Activated naive CD4-positive, alpha-beta T cell (primary cell): ENCODE measurements at places on chromosomes 6 and 20.

DNA sequence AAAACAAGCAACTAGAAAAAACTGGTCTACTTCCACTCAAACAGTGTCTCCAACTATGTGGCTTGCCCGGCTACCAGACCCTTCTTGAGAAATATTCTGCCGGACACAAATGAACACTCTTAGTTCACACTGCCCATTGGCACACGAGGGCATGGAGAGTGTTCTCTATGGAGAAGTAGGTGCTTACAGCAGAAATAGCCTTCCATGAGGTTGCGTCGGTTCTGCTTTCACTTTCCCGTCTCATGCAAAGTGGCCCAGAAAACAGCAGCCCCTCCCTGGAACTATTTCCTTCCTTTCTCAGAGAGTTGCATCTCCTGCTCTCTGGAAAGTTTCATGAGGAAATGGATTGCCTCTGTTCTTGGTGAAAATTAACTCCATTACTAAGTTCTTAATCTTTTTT is 9.5 kb upstream of the HLA-DOA start:
- DNase-seq = no peak

GRCh38 chr6:53358440-53359094 is 9.8 kb upstream of the ELOVL5 start:
- no peak for DNase-seq

- no peak for DNase-seq
Observed at GRCh38 chr6:51273228-51273961, 454.7 kb downstream of the TFAP2B start.

- no peak for DNase-seq
Observed at GRCh38 chr6:43849844-43850243, 79.8 kb downstream of the VEGFA start.

DNA sequence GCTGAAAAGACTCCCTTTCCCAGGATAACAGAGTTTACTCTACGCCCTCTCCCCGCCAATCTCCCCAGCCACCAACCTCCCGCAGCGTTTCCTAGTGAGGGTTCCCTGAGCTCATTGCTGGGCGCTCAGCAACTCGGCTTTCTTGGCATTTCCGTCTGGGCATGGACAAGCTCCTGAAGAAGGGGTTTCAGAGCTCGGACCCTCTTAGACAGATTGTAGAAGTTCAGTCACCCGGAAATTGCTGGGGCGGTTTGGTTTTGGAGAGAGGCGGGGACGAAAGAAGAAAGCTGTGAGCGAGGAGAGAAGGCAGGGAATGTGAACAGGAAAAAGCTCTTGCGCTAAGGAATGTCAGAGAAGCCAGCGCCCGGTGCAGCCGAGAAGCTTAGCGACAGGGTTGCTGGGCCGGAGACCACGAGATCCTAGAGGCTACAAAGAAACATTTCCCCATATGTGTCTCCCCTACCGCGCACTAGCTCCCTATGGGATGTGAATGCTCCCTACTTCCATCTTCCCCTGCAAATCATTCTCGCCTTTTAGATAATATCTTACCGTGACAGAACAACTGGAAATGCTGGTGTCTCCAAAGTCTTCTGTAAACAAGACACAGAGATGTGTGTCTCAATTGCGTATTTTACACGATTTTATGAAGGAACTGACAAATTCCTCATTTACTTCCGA is 15.8 kb downstream of the POM121L2 start:
- no peak for DNase-seq

DNA sequence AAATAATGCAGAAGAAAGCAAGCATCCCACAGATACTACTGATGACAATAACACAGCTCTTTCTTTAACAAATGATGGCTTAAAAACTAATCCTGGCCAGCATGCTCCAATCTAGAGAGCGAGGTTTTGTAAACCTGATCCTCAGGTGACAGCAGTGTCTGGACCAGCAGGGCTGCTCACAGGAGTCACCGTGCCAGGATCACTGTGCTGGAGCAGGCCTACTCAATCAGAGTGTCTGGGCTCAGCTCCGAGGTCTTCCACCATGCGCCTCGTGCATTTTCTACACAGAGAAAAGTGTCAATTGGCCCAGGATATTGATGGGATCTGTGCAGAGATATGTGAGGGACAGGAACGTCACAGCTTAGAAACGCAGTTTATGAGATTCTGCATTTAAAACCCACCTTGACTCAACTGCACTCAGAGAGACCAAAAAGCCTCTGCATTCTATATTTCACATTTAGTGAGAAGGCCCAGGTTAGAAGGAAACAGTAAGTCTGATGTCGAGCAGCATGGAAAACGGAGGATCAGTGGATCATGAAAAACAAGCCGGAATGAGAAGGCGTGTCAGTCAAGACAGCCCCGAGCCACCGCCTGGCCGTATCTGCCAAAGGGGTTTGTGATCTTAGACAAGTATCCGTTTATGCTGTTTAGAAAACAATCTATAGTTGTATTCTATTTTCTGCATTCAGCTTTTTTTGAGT is 7.8 kb downstream of the RAMACL start:
- no peak for DNase-seq

DNA sequence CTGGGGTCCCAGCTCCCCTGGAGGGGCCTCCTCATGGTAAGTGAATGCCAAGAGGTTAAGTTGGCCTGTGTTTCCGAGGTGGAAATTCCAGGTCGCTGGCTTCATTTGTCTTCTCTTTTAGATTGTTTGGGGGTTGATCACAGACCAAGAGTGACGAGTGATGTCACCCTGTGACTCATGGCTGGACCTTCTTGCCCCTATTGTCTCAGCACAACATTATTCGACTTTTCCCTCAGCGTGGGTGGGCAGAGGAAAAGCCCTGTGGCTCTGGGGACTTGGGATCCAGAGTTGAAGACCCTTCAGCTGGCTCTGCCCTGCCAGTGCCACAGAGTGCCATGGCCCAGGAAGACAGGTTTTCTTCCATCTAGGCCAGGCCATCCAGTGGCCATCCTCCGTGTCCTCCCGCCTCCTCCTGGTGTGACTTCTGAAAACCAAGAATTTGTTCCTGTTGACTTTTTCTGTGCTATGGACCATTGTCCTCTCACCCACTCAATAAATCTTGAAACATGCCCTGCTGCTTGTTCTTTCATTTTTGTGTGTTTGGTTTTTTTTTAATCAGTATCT is 15.4 kb upstream of the SNHG17 start:
- DNase-seq = no peak

DNA sequence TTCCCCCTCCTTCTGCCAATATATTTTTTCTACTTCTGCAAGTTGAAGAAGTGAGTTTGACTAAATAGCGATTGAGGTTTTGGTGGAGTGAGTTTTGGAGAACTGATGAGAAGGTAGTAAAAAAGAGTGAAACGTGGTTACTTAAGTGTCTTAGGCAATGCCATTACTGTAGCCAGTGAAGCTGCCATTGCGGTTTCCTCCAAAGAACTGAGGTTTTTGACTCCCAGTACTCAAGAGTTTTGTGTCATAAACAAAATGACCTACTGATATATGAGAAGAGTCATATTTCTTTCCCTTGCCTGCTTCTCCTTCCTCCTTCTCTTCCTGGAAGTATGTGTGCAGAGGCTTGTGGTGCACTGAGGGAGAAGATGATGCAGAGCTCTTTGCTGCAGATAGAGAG is 554.5 kb upstream of the MAP3K7 start:
- no peak for DNase-seq
